ENCODE measurements at places on chromosomes 3 and 15.

GRCh38 chr15:25544076-25544475, 105.3 kb upstream of the UBE3A start:
- DNase-seq, result no peak

DNA sequence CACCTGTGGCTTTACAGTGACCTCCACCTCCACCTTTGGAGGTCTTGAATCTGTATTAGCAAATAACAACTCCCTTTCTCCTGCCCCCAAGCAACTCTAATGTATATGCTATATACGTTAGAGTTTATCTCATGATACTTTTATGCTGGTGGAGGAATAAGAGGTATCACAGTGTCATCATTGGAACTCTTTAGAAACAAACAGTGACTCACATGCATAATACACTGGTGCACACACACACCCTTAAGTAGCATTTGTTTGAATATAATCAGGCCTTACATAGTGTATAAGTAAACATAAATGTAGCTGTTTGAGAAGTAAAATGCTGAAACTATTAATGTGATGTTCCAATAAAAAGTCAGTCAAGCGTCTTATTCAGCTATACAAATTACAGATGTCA, 280.2 kb upstream of the C2CD4B start:
- DNase-seq, result no peak

GRCh38 chr3:180409883-180410282, 192.1 kb upstream of the TTC14 start:
- no peak for DNase-seq

GRCh38 chr3:66098436-66098835, 59.7 kb upstream of the MAGI1 start:
- DNase-seq, result no peak

DNA sequence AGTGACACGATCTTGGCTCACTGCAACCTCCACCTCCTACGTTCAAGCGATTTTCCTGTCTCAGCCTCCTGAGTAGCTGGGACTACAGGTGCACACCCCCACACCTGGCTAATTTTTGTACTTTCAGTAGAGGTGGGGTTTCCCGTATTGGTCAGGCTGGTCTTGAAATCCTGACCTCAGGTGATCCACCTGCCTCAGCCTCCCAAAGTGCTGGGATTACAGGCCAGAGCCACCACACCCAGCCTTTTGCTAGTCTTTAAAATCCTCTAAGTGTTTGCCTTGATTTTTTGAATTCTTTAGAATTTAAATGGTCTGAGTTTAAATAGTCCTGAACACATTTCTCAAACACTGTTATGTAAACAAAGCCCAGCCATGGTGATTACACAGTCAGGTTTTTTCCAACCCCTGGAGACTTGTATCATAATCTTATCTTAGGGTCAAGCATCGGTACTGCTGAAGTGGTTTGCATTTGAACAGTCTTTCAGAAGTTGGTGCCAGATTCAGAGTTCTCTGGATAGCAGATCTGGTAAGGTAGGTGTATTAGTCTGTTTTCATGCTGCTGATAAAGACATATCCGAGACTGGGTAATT, 28.2 kb upstream of the PIAS1 start:
- no peak for DNase-seq

All from glomerular endothelial cell (primary cell).